ENCODE measurements at places on chromosomes 1 and 21.

GRCh38 chr1:114901814-114902213 is 47.2 kb downstream of the SYCP1 start:
- no peak for DNase-seq

GRCh38 chr1:82562448-82562847 is 761.7 kb downstream of the ADGRL2 start:
- DNase-seq: no peak

DNA sequence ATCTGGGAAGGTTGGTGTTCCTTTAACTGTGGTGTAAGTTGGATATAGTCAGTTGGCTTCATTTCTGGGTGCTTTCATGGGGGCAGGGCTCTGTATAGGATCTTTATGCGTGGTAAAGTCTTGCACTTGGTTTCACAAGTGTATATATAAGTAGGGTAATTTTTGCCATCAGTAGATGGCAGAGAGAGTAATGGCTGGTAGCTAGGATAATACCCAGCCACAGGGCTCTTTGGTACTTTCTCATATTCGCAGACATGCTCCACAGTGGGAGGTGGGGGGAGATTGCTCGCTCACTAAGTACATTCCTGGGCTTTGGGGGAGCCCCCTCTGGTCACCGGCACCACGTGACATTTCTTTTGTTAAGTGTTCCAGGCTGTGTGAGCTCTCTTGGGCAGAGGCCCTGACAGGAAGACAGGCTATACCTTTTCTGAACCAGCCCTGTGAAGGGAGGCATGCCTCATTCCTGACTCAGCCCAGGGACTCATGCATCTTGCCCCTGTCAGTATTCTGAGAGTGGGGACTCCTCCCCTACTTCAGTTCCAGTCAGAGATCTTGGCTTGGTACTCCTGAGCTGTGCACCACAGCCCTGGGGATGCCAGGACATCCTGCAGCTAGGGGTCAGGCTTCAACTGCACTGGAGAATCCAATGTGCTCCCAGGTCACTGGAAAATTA is 37.6 kb downstream of the FCRL2 start:
- no peak for DNase-seq

DNA sequence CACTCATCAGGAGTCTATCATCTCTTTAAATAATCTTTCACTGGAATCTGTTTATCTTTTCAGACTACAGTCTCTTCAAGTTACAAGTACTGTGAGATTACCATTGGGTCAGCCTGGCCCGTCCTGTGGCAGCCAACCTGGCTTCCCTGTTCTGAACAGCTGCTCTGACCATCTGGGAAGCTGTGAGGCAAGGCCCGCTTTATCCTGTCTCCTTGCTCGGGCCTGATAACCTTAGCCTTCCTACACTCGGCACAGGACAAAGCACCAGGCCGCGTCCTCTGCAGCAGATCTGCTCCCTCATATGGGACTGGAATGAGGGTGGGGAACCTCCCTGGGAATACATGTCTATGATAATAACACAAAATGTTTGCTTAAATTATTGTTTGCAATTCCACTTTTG is 113.3 kb downstream of the PTPN14 start:
- no peak for DNase-seq

- peak; percentile 87 for DNase-seq
Measured at GRCh38 chr1:33346927-33347649, 26.2 kb upstream of the A3GALT2 start.

DNA sequence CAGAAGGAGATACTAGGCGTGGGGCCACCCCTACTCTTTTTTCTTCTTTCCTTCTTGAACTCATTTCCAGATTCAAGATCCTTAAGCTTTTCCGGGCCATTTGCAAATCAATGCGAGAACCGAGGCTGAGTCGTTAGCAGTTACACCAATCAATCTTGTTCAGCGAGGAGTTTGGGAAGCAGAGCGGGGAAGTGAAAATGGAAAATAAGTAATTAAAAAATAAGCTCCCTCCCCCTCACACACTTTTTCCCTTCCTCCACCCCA is 1.7 kb upstream of the NEGR1 start:
- DNase-seq: no peak

DNA sequence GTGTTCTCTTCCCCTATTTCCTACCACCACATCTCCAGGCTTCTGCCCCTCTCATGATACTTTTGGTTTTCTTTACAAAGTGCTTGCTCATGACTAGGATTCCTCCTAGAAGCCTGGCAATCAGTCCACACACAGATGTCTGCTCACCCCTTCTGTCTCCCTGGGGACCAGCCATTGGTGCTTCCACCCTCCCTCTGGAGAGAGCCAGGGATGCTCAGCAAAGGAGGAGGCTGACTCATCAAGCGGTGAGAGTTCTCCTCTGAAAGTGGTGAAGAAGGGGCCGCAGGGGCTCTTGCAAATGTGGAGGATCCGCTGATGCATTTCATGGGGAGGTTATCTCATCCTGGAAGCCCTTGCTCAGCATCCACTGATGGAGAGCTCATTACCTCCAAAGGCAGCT is 14.5 kb downstream of the NT5C1A start:
- peak; percentile 43 for DNase-seq

DNA sequence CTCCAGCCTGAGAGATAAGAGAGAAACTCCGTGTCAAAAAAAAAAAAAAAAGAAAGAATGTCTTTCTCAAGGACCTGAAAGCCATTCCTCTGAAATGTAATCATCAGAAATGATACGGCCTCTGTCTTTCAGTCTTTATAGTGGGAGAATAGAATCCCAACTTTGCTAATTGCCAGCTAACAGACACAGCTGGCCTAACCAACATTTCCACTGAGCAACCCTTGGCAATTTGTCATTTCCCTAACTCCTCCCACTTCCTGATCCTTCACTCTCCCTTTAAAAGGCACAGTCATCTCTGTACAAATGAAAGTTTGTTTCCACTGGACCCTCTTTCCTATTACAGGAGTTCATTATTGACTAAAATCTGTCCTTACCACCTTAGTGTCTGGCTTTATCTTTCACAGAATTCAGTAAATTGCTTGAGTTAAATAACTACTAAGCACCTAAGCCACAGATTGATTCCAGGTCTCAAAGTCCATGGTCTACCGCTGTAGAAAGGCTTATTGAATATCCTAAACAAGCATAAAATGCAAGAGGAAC is 4.3 kb upstream of the CBR1 start:
- DNase-seq: peak; percentile 36

GRCh38 chr1:20149601-20150325 is 10.6 kb downstream of the PLA2G2F start:
- DNase-seq: no peak

GRCh38 chr1:177425199-177425598 is 254.4 kb downstream of the BRINP2 start:
- DNase-seq: no peak

DNA sequence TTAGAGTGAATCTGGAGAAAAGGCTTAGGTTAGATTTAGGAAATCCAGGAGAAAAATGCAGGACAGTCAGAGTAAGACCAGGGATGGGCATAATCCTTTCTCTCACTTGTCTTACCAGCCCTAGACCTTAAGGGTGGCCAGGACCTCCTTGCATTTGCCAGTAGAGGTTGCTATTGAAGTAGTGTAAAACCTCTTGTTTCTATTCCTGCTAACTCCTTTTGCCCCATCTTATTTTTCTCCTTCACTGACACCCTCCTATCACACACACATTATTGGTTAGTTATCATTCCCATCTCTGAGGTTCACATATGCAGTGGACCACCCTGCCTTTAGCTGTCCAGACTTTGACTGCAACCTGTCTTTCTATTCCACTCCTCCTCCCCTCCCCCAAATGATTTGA is 75.0 kb upstream of the MACF1 start:
- no peak for DNase-seq

- DNase-seq: peak; percentile 99
Measured at GRCh38 chr1:228902781-228903433, 167.6 kb downstream of the RHOU start.

GRCh38 chr21:45266518-45267389 is 20.9 kb downstream of the POFUT2 start:
- DNase-seq: peak; percentile 25

GRCh38 chr1:156993426-156994147 is 52.0 kb downstream of the ARHGEF11 start:
- DNase-seq: no peak

DNA sequence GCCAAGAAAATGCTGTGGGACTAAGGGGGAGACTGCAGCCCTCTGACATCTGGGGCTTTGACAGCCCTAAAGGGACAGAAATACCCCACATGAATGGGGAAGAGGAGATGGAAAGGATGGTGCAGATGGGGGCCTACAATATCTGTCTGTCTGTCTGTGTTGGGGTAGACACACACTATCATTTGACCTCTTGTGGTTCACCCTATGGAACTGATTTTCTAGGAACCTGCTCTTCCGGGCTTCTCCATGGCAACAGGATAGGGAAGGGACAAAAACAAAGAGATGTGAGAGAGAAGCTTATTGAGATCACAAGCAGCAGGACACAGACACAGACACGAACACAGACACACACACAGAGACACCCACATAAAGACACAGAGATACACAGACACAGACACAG is 17.1 kb downstream of the KIF21B start:
- peak; percentile 28 for DNase-seq

- DNase-seq: peak; percentile 84
Measured at GRCh38 chr1:89483010-89483756, 41.4 kb upstream of the LRRC8B start.

GRCh38 chr1:39305555-39305954 is 101.1 kb downstream of the MACF1 start:
- DNase-seq: no peak

DNA sequence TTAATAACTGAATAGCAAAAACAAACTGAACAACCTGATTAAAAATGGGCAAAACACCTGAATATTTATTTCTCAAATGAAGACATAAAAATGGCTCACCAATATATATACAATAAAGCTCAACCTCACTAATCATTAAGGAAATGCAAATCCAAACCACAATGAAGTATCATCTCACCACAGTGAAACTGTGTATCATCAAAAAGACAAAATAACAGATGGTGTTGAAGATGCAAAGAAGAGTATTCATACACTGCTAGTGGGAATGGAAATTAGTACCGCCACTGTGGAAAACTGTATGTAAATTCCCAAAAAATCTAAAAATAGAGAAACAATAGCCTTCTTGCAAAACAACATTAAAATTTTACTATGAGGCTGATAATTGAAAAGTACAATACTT is 1660.1 kb upstream of the B3GALT2 start:
- no peak for DNase-seq

GRCh38 chr1:150516050-150516591 is 569 bp downstream of the FALEC start:
- DNase-seq: no peak

- DNase-seq: no peak
Measured at GRCh38 chr1:54263601-54264226, 63.7 kb downstream of the MRPL37 start.

DNA sequence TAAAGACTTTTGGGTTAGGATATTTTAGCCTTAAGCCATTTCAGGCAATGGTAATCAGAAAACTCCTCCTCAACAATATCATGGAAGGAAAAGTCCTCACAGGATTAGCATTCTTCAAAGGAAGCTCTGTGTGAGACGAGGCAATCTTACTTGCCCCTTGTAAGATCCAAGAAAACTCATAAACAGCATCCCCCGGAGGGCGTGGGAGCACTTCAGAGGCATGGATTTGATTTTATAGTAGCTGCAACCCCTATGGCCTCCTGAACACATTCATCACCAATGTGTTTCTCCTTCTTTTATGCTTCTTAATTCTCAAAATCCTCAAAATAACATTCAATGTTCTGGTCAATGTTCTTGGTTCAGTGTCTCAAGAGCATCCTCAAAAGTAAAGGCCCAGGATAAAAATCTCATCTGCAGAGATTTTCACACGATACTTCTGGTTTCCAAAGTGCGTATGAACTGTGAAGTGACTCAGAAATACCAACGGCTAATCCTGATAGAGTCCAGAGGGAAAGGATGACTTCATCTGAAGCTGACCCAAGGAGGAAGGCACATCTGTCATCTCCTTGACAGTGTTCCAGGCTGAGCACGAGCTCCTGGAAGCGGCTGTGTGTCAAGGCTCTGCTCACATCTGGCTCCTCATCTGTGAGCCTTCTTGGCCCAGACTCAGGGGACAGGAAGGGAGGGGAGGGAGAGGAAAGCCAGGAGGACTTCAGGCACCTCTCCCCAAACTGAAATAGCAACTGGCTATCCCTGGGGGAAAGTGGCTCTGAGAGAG is 49.3 kb upstream of the PSEN2 start:
- peak; percentile 91 for DNase-seq

GRCh38 chr1:32813941-32814739 is 3.0 kb downstream of the YARS1 start:
- peak; percentile 56 for DNase-seq

GRCh38 chr1:70284366-70284765 is 63.2 kb downstream of the SRSF11 start:
- DNase-seq: no peak
